ENCODE measurements at places on chromosomes 7 and 10.

- no peak for DNase-seq
Observed at GRCh38 chr7:43482679-43483252, 100.1 kb upstream of the STK17A start.

GRCh38 chr10:29408847-29409240, 120.0 kb downstream of the LYZL1 start:
- no peak for DNase-seq

DNA sequence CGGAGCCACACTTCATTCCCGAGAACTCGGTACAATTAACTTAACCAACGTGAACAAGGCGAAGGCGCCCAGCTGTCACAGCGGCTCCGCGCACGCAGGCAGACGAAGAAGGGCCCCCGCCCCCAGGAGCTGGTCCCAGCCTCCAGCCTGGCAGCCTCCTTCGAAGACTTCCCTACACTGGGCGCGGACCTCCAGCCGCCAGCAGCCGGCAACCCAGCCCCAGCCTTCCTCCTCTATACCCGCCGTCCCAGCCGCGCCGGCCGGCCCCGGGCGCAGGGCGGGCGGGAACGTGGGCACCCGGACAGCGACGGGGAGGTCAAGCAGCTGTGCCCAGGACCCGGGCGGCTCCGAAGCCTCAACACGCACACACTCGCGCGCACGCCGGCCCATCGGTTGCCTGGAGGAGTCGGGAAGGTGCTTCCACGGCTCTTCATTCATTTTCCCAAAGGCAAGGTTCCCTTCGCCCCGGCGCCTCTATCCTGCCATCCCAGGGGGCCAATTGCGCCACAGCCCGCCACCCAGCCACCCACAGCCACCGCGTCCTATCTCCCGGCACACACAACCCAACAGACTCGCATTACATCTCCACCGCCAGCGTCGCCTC, 1.6 kb downstream of the CHST15 start:
- no peak for DNase-seq

DNA sequence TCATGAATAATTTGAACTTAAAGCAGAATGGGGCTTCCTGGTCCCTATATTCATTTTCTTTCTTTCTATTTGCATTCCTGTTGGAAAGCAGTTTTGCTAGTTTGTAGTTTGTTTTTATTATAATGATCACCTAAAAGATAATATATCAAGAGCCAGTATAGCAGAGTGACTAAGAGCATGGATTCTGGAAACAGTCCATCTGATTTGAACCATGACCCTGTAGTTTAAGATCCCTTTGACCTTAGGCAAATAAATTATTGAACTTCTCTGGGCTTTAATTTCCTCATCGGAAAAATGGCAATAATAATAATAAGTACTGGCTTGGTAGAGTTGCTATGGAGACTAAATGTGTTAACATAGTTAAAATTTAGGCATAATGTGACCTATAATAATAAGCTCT, 76.1 kb downstream of the DGKB start:
- no peak for DNase-seq

DNA sequence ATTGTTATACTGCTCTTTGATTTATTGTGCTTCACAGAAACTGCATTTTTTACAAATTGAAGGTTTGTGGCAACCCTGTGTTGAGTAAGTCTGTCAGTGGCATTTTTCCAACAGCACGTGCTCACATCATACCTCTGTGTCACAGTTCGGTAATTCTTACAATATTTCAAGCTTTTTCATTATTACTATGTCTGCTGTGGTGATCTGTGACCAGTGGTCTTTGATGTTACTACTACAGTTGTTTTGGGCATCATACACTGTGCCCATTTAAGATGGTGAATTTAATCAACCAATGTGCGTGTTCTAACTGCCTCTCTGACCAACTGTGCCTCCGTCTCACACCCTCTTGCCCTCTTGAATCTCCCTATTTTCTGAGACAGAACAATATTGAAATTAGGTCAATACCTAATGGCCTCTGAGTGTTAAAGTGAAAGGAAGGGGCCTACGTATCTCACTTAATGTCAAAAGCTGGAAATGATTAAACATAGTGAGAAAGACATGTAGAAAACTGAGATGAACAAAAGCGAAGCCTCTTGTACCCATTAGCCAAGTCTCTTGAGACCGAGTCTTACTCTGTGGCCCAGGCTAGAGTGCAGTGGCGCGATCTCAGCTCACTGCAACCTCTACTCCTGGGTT, 20.2 kb upstream of the ASL start:
- no peak for DNase-seq

Data from right renal cortex interstitium (tissue), 3 donors.